Natural killer cell treated with Interleukin-12 subunit alpha and Interleukin-12 subunit beta and Interleukin-15 and Interleukin-18, amount 100 ng/mL, for 72 hours (primary cell): ENCODE measurements at places on chromosomes 12 and 14. TPM values are rescaled to one million over a fixed set of nuclear protein-coding genes. Genes with fewer than 3 reads are reported as not detected.

GRCh38 chr14:81172353-81172752, 48.4 kb downstream of the GTF2A1 start:
- DNase-seq, result no peak
- H3K4me1 ChIP-seq, result peaks cover 29% of the 10 kb centered on the region
- H3K27ac ChIP-seq, result no peak overlapping the region
- no peaks in the 10 kb centered on the region for H3K36me3 ChIP-seq
- no peak overlapping the region for H3K4me3 ChIP-seq

DNA sequence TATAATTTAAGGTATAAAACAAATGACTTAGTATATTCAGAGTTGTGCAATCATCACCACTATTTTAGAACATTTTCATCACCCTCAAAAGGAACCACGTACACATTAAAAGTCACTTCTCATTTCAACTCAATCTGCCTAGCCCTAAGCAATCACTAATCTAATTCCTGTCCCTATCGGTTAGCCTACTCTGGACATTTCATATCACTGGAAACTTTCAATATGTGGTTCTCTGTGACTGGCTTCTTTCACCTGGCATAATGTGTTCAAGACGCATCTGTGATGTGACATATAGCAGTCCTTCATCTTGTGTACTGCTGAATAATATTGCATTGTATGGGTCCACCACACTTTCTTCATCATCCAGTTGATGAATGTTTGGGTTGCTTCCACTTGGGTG, 15.4 kb upstream of the PIWIL1 start:
- H3K27ac ChIP-seq, result no peak overlapping the region
- H3K4me1 ChIP-seq, result peaks cover 2% of the 10 kb centered on the region
- peaks cover 19% of the 10 kb centered on the region for H3K27me3 ChIP-seq
- no peaks in the 10 kb centered on the region for H3K36me3 ChIP-seq
- no peak for DNase-seq

DNA sequence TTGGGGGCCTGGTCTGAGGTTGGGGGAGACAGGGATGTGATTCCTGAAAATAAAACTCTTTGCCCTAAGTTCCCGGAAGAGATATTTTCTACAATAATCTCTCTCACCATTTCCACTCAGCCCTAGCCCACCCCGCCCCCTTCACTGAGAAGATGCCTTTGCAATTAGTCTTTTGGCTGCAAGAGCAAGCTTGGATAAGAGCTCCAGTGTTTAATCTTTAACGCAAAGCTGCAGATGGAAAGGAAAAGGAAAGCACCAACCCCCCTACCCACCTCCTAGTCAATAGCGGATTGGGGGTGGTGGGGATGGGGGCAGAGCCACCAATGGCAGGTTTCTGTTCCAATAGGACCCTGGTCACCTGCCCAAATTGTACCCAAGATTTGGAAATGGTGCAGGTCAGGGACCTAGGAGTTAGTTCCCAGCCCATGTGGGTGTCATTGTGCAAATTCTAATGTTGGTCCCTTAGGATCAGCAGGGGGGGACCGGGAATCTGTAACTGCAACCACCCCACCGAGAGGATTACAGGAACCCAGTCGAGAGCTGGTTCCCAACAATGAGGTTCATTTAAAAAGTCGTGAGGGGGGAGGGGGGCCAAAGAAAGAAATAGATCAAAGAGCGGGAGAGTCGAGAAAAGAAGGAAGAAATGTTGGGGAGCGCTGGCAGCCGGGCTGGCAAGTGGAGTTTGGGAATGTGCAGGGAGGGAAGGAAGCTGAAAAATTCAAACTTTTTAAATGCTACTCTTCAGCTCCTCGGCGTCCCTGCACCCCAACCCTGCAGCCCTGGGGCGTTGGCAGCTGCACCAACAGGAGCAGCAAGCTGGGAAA, 1.6 kb downstream of the ZFP36L1 start:
- peaks cover 68% of the 10 kb centered on the region for H3K4me1 ChIP-seq
- H3K4me3 ChIP-seq, result peak overlapping the region; percentile 94
- H3K27me3 ChIP-seq, result no peaks in the 10 kb centered on the region
- peaks cover 10% of the 10 kb centered on the region for H3K36me3 ChIP-seq

The LALBA gene
- total RNA-seq, result not detected

The CCNT1 gene
- total RNA-seq, result 53.4 TPM
